Ureter (tissue), 1 donor: ENCODE measurements at places on chromosomes 12 and 14. TPM values are rescaled to one million over a fixed set of nuclear protein-coding genes. Genes with fewer than 3 reads are reported as not detected.

Gene CCDC175
- not detected for total RNA-seq

Gene FSCB
- total RNA-seq, result 0.49 TPM

Gene OAS3
- total RNA-seq, result 33.4 TPM

Gene BHLHE41
- 186 TPM for total RNA-seq

Gene LRRC23
- total RNA-seq, result 13.5 TPM

Gene SLC10A1
- total RNA-seq, result 0.23 TPM

Gene ZCRB1
- 59.6 TPM for total RNA-seq

Gene KLRC2
- 3.1 TPM for total RNA-seq

Gene NPFF
- total RNA-seq, result not detected

Gene GOLGA5
- total RNA-seq, result 33.2 TPM

Gene TEP1
- 38.7 TPM for total RNA-seq

Gene LRTM2
- not detected for total RNA-seq

Gene ART4
- 1.5 TPM for total RNA-seq

Gene PLD4
- total RNA-seq, result 2.6 TPM

Gene LRP1
- 180 TPM for total RNA-seq

Gene AQP5
- 0.34 TPM for total RNA-seq

Gene CD69
- total RNA-seq, result 10.7 TPM

Gene NTS
- not detected for total RNA-seq

Gene TAS2R19
- 14.2 TPM for total RNA-seq

Gene PROX2
- 0.13 TPM for total RNA-seq

Gene RNASE7
- total RNA-seq, result 0.94 TPM

Gene FAM181A
- not detected for total RNA-seq

Gene LUM
- total RNA-seq, result 104 TPM

Gene SYCP3
- total RNA-seq, result not detected

Gene CKAP4
- 39.7 TPM for total RNA-seq

Gene RCOR1
- total RNA-seq, result 21.9 TPM

Gene PPFIA2
- total RNA-seq, result 18.5 TPM

Gene ESPL1
- 2.3 TPM for total RNA-seq

Gene IL26
- not detected for total RNA-seq

Gene MGAT2
- total RNA-seq, result 29.2 TPM

Gene IL31
- total RNA-seq, result not detected

Gene OTOGL
- total RNA-seq, result 0.57 TPM

Gene LRRC9
- 0.08 TPM for total RNA-seq

Gene OAS1
- 48.4 TPM for total RNA-seq

Gene IRF9
- 101 TPM for total RNA-seq

Gene TCL1A
- total RNA-seq, result not detected

Gene PNN
- 84.1 TPM for total RNA-seq

Gene SNX6
- 71.8 TPM for total RNA-seq

Gene TAS2R14
- 8.0 TPM for total RNA-seq

Gene OASL
- 1.1 TPM for total RNA-seq

Gene PRICKLE1
- 10.2 TPM for total RNA-seq

Gene TBC1D30
- 24.2 TPM for total RNA-seq

Gene ITGB7
- total RNA-seq, result 15.8 TPM

Gene COCH
- total RNA-seq, result 7.3 TPM
